Stimulated activated CD8-positive, alpha-beta memory T cell treated with anti-CD3 and anti-CD28 coated beads, Interleukin-4, amount 100 ng/mL, for 1 hour (primary cell): ENCODE measurements at places on chromosomes 1 and 21.

DNA sequence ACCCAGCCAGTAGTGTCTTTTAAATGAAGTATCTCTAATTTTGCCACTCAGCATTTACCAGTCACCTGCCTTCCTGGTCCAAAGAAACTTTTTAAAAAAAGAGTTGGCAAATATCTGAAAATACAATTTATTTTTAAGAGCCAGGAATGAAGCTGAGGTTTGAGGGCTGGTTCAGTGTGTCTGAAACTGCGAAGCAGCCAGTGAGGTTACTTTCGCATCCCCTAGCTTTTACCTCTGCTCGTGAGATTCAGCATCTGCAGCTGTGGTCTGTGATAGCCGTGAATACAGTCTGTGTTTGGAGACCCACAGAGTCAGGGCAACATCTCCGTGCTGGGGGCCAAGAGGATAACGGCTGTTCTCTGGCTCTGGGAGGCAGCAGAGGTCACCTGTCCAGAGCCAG lies 21.3 kb upstream of the KCNAB2 start:
- no peak for DNase-seq

- no peak for DNase-seq
These were observed 98.8 kb downstream of the UBE2U start for GRCh38 chr1:64302194-64302593.

DNA sequence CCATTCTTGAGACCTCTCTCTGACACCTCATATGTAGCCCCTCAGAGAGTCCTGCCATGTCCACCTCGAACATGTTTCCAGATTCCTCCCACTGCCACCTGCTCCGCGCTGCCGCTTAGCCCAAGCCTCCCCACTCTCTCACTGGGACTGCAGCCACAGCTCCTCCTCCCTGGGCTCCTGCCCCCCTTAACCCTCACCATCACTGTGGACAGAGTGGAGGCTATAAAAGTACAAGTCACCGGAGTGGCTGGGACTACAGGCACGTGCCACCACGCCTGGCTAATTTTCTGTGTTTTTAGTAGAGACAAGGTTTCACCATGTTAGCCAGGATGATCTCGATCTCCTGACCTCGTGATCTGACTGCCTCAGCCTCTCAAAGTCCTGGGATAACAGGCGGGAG lies 77.0 kb downstream of the VWA5B1 start:
- DNase-seq: no peak

DNA sequence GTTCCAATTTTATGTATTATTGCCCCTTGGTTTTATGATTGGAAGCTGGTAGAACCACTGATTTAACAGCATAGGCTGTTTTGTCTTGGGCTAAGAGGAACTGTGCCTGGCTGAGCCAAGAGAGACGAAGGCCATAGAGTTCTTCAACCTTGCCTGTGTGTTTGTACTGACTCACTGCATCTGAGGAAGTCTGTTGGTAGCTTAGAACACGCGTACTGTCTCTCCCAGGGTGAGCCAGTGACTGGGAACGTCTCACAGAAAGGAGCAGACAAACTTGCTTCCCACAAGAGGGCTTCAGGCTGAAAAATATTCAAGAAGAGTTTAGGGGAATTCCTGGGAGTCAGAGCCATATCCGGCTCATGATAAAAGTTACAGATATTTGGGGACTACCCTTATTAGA lies 14.9 kb downstream of the TMEM51 start:
- DNase-seq: no peak

GRCh38 chr1:188517139-188517538 lies 1688.4 kb downstream of the PLA2G4A start:
- DNase-seq: no peak

DNA sequence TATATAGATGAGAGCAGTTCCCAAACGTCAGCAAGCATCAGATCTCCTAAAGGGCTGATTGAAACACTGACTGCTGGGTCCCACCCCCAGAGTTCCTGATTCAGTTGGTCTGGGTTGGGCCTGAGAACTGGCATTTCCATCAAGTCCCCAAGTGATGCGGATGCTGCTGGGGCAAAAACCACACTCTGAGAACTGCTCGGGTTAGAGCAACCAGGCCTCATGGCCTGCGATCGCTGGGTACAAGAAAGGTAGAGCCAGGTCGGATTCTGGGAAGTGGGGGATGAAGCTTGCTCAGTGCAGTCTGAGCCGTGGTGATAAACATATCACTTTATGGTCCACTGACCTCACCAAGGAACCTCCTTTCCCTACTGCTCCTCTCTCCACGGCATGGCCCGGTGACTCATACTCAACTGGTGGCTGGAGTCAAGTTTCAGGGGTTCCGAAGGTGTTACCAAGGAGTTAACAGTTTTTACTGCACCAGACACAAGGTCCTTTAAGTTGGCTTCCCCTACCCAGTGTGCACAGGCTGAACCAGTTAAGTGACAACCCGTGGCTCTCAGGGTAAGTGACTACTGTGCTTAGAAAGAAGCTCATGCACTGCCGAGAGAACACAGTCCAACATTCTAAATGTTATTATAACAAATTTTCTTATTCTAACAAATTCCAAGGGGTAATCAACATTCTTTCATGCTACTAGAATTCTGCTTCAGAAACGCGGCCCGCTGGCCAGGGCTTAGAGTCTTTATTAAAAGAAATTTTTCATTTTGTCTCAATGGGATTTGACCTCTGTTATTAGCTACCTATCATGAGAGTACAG lies 153.5 kb downstream of the TGFBR3 start:
- DNase-seq: no peak

DNA sequence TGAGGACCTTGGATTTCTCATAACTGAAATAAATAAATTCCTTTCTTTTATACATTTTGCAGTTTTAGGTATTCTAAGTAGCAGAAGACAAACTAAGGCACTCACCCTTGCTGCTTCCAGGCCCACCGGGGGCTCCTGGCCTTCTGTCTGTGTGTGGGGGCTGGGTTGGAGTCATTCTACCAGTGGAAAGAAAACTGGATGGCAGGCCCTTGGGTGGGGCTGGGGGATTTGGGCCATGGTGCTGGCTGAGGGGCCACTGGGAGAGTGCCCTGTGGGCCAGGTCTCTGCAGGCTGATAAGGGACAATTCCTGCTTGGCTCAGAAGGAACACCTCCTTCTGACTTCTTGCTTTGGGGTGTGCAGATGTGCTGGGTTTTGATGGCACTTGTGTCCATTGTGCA lies 54.0 kb upstream of the CSF3R start:
- no peak for DNase-seq

DNA sequence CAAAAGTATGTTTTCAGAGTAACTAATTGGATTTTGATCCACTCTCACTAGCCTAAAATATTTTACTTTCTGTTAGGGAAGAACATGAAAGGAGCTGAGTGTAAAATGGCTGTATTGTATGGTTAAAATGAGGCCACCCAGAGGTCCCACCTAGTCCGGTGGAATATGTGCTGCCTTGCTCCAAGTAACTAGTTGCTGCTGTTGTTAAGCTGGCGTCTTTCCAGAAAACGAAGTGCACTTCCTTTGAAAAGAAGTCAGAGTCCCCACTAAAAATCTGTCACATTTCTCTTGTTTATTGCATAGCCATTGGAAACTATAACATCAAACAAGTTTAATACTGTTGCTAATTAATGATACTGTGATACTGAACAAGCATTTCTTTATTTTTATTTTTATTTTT lies 3.2 kb downstream of the SLC25A33 start:
- no peak for DNase-seq

GRCh38 chr1:43077273-43077672 lies 94.8 kb downstream of the EBNA1BP2 start:
- DNase-seq: no peak

GRCh38 chr1:29354511-29355098 lies 118.3 kb downstream of the PTPRU start:
- no peak for DNase-seq

DNA sequence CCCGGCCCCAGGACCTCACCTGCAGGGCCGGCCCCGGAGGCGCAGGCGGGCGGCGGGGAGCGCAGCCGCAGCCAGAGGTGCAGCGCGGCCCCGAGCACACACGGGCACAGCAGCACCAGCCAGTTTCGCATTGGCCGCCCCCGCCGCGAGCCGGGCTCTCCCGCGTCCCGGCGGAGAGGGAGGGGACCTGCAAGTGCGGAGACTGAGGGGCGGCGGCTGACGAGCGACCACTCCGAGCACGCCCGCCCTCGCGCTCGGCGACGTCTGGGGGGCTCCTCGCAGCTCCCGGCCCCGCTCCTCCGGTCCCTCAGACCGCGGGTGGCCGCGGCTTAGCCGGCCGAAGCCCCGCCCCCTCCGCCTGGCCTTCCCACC lies at the start of gene B3GALNT2:
TSS of gene B3GALNT2 (minus strand) at position 331 of the 372 bp plus-strand sequence. CDS start at position 131, 200 bp downstream.
- no peak for DNase-seq

DNA sequence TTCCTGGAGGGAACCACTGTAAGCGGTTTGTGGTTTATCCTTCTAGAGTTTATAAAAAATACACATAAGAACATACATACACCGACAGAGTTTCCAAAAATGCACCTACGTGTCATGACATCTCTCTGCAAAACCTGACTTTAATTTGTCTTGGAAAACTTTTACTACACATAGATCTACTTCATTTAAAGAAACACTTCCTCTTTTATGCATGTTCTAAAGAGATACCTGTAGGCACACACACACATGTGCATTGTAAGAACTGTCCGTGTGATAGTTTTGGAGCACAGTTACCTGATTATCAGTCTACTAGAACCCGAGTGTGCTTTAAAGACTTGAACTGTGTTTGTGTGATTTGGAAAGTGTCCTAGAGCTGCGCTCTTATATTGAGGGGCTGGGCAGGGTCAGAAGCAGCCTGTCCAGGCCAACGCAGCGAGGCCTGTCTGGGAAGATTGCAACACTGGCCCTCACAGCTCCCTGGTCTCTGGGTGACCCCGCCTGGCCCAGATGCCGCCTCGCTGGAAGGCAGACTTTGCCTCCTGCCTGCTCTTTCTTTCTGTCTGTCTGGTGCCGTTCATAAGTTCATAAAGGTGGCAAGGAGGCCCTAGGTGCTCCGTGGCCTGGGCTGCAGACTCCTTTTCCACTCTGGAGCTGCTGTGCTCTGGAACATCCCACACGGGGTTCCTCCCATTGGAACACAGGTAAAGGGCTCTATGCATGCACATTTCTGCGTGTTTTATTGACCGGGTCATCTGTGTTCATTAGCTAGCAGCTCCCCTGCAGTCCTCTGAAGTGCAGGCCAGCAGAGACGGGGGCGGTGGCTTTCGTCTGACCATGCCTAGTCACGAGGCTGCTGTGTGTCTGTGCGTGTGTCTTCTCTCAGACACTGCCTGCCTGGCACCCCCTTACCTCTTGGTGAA lies 46.3 kb downstream of the AGPAT3 start:
- no peak for DNase-seq

- DNase-seq: no peak
These were observed 69.0 kb downstream of the UBIAD1 start for GRCh38 chr1:11341901-11342552.

DNA sequence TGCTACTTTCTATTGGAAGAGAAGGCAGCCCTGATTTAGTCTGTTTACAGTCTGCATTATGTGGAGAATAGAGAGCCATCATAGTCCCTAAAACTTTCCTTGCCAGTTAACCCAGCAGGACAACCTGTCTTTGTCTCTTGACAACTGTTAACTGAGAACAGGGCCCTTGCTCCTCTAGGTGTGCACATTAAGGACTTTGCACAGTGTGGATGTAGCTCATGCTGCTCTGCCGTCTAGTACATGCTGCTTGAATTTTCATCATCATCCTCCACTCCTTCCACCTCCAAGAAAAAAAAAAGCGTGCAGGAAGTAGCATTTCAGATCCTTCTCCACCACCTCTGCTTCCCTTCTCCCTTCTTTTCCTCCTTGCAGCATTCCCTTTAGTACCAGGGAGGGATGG lies 91.5 kb downstream of the PBX1 start:
- DNase-seq: no peak

DNA sequence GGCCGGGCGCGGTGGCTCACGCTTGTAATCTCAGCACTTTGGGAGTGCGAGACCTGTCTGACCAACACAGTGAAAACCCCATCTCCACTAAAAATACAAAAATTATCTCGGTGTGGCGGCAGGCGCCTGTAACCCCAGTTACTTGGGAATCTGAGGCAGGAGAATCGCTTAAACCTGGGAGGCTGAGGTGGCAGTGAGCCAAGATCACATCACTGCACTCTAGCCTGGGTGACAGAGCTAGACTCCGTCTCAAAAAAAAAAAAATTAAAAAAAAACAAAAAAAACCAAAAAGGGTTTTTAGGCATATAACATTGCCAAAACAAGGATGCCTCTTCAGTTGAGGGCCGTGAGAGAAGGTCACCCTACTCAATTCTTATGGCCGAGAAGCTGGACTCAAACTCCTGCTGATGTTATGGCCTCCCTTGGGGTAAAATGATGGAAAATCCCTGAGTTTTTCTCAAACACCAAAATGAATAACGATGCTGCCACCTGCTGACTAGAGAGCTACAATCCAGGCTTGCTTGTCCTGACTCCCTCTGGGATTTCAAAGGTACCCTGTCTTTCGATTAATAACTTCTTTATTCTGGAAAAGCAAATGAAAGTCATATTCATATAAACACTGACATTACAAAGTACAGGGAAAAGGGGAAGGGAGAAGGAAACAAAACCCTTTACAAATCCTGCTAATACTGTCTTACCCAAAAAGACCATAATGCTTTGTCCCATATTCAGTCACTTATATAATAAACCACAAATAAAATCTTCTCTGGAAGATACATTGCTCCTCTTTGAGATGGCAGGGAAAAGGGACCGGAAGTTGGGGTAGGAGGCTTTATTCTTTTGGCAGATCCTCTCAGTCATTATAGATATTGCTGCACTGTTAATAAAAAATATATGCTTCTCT lies 10.7 kb downstream of the RAB42 start:
- DNase-seq: no peak

DNA sequence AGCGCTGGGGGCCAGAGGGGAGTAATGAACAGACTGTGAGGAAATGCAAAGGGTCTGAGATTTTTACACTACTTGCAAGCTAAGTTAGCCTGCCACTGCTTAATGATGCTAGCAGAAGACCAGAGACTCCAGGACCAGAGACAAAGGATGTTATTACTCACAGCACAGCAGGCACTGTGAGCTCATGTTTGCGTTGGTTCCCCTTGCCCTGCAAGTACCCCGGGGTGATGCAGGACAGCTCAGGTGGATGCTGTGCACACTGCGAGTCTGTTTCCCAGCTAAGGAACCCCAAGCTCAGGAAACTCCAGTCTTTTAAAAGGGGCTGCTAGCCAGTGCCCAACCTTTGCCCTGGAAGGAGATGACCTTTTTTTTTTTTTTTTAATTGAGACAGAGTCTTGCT lies 1.2 kb downstream of the FHAD1 start:
- DNase-seq: no peak

GRCh38 chr21:14306126-14306907 lies 76.6 kb downstream of the HSPA13 start:
- no peak for DNase-seq

GRCh38 chr1:203200916-203201315 lies 14.4 kb upstream of the CHI3L1 start:
- no peak for DNase-seq
